Left ventricle myocardium inferior (tissue), 1 donor: ENCODE measurements at places on chromosomes 16 and 17. TPM values are rescaled to one million over a fixed set of nuclear protein-coding genes. Genes with fewer than 3 reads are reported as not detected.
A peak's percentile ranks its signal among the peaks of the same experiment; 100 is the strongest.

DNA sequence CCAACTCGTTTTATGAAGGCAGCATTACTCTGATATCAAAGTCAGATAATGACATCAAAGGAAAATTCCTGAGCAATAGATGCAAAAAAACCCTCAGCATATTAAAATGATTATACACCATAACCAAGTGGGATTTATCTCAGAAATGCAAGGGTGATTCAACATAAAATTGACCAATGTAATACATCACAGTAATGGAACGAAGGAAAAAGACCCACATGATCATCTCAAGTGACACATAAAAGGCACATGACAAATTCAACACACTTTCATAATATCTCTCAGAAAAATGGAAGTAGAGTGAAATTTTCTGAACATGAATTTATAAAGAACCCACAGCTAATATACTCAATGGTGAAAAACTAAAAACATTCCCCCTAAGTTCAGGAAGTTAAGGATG lies 118.8 kb downstream of the ITFG1 start:
- no peak for DNase-seq

DNA sequence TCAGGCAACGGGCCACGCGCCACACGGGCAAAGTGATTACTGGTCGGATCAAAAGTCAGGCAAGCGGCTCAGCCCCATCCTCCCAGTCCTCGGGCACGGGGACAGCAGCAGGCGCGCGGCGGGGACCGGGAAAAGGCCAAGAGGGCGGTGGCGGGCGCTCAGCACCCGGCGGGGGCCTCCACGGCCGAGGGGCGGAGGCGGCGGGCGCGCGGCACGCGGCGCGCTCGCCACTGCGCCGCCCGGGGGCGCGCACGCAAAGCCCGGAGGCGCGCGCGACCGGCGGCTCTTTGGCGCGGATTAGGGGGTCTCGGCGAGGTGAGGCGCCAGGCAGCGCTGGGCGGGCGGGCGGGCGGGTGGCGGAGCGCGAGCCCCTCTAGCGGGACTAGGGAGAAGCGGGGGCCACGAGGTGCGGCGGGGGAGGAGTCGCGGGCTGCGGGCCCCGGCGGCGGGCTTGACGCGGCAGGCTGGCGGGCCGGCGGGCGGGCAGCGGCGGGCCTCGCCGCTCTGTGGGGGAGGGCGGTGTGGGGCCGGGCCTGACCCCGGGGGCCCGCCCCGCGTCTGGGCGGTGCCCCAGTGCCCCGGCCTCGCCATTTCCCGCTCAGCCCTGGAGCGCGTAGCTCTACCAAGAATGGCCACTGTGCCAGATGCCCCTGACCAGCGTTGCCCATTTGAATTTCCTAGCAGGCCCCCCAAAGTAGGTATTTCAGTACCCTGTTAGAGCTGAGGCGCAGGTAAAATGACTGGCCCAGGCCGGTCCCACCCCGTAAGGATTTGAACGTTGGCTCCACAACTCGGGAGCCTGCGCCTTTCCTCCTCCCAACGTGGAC lies at the start of the genes ACACA and TADA2A:
TSS of gene ACACA (minus strand) at position 202 of the 827 bp plus-strand sequence. CDS start 537 bp downstream, outside the sequence.
TSS of gene TADA2A (plus strand) at position 252 of the 827 bp plus-strand sequence. CDS start 4,480 bp downstream, outside the sequence.
- peak; percentile 82 for DNase-seq

DNA sequence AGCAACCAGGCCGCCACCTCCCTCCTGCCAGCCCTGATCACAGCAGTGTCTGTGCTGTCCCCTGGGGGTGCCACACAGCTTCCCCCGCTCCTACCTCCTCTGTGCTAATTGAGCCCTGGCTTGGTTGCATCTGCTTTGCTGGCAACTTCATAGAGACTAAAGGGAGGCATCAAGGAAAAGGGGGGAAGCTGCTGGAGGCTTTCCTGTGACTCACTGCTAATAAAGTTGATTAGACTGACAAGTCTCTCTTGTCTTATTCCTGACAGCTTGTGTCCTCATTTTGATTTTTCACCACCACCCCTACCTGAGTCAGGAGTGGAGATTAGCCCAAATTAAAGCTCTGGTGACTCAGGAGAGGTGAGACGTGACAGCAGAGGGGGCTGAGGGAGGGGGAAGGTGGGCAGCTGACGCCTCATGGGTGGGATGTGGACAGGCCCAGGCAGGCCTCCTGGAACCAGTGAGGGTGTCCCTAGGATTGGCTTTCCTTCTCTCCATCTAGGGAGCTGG lies 310.0 kb downstream of the CBLN1 start:
- DNase-seq: no peak

Gene EFCAB13
- 2.6 TPM for total RNA-seq

Gene VWA3A
- total RNA-seq: 0.25 TPM
